ENCODE measurements at places on chromosomes 12 and 14.

GRCh38 chr14:27056586-27056985 lies 458.8 kb upstream of the NOVA1 start:
- DNase-seq = no peak

DNA sequence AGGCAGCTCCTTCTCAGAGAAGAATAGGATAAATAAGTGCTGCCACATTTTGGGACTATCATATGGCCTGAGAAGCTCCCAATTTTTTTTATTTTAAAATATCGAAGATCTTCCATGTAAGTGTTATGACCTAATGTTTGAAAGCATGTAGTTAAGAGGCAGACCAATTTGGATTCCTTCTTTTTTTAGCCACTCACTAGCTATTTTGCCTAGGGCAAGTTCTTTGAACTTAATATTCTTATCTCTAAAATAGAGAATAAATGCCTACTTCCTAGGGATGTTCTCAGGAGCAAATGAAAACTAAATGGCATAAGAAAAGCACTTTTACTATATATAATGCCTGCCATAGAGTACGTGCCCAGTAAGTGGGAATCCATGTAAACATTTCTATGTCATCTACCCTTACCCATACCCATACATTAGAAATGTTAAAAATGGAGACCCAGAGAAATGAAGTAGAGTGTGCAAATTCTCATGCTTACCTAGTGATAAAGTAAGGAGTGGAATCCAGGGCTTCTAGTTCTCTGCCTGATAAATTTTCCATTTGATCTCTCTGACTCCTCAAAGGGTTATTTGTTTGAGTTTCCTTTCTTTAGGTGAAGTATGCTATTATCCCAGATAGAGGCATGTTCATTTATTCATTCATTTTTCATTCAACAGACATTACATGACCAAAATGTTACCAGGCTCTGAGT lies 148.3 kb downstream of the TGFB3 start:
- DNase-seq = no peak

GRCh38 chr14:104320611-104321086 lies 182.3 kb downstream of the KIF26A start:
- no peak for DNase-seq

DNA sequence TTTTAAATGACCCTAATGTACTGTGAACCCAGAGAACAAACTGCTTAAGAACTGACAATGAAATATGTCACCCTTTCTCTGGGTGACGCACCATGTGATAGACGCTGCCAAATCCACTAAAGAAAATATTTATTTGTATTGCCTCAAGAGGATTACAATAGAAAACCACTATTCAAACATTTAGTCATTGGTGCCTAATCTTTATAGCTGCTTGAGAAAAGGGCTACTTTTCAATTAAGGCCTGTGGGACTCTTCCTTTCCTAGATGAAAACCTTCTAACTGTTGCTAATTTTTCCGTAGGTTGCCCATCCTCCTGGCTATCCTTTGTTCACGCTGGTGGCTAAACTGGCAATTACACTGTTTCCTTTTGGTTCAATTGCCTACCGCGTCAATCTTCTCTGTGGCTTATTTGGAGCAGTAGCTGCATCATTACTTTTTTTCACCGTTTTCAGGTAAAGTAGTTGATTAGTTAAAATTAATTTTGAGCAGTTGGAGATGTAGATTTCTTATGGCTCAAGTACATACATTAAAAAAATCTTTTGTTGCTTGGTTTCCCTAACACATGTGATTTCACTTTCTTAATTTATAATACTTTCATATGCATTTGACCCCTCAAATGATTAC lies 6.0 kb downstream of the TMEM260 start:
- DNase-seq = no peak

DNA sequence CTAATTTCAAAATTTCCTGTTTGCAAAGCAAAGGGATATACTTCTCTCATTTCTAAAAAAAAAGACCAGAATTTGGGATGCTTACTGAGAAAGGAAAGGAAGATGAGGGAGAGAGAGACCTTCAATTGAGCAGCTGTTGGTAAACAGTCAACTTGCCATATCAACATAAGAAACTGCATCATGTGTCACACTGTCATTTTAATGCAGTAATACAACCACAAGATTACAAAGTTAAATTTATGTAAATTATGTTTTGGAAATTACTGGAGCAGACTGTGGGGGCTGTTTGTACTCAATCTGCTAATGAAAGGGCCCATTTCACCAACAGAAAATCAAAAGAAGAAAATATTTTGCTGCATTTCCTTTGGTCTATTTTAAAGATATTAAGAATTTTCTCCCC lies 370.4 kb upstream of the TMPO start:
- no peak for DNase-seq

DNA sequence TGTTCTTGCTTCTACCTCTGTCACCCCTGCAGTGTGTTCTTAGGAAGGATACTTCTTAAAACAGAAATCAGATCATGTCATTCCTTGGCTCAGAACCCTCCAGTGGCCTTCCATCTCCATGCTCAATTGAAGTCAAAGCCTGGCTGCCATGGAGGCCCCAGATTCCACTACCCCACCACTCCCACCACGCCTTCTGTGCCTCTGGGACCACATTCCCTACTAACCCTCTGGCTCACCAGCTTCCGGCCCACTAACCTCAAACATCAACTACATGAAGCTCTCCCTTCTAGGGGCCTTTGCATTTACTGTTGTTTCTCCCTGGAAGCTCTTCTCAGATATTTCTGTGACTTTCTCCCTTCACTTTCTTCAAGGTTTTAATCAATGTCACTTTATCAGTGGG lies 76.1 kb upstream of the REP15 start:
- DNase-seq = peak; percentile 23

DNA sequence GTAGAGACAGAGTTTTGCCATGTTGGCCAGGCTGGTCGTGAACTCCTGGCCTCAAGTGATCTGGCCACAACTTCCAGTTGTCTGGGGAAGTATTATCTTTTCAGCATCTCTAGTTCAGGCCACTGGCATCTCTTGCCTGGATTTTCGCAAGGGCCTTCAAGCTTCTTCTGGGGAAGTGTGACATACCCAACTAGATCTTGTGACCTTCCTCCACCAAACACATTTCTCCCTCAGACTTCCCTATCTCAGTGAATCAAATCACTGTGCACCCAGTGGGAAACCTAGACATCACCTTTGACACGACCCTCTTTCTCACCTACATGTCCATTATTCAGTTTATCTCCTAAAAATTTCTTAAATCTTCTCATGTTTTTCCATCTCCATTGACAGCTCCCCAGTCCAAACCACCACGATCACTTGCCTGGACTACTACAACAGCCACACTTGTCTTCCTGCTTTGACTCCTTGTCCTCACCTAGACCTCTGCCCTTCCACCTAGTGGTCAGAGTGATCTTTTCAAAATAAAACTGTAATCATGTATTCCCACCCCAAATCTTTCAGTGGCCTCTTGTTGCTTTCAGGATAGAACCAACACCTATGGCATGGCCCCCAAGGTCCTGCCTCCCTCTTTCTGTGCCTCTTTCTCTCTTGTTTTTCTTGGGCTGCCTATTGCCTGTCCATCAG lies 3.3 kb downstream of the EEF1AKMT3 start:
- no peak for DNase-seq

DNA sequence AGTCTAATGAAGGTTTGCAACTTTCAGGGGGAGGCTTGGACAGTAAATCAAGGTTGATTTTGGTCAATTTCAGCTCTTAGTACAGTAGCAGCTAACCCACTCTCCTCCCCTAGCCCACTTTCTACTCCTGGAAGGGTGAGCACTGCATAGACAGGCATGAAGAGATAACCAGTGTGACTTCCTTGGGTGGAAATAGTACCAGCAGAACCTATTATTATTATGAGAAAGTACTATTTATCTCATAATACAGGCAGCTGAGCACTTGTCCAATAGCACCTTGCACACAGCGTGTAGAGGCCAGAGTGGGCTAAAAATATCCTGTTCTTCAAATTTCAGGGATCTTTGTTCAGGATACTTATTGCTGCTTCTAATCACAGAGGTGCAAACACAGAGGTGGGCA lies 96.2 kb upstream of the FKBP4 start:
- DNase-seq = no peak

- DNase-seq = no peak
Measured at GRCh38 chr14:78157494-78158437, 12.4 kb upstream of the NRXN3 start.

DNA sequence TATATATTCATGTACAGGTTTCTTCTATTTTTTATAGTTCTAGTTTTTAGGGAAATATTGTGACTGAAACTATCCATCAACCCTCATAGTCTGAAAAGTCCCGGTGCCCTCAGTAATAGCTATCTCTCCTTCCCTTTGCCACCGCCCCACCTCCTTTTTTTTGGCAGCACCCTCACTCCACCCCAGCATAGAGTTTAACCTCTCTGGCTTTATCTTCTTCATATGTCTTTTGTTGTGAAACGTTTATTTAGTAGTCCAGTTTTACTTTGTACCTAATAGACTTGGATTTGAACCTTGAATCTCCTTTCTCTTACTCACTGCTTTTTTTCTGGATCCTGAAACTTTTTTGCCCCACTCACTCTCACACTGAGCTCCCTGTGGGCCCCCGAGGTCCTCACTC lies 109.5 kb downstream of the BBS10 start:
- DNase-seq = no peak

DNA sequence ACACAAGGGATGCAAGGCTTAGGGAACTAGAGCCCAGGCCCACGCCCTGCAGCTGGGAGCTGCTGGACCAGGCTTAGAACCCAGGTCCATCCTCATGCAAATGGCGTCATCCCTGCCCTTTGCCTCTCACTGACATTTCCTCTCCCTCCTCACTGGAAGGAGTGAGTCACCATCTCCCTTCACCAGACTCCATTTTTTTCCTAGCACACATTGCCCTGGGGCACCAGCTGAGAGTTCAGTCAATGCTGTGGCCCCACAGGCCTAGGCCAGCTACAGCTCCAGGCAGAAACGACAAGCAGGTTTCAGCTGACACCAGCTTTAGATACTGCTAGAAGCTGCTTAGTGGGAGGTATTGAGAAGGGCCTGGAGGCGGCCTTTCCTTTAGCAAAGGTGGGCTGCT lies 98.9 kb downstream of the RIMBP2 start:
- no peak for DNase-seq

- DNase-seq = peak; percentile 61
Measured at GRCh38 chr12:43112101-43112920, 439.7 kb downstream of the ADAMTS20 start.

GRCh38 chr14:94880106-94880505 lies 110.2 kb upstream of the GSC start:
- DNase-seq = no peak

DNA sequence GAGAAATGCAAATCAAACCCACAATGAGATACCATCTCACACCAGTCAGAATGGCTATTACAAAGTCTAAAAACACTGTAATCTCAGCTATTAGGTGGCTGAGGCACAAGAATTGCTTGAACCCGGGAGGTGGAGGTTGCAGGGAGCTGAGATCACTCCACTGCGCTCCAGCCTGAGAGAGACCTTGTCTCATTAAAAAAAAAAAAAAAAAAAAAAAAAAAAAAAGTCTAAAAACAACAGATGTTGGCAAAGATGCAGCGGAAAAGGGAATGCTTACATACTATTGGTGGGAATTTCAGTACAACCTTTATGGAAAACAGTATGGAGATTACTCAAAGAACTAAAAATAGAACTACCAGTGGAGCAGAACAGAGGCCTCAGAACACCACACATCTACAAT lies 19.0 kb upstream of the ATF7 start:
- DNase-seq = no peak

- no peak for DNase-seq
Measured at GRCh38 chr14:80776657-80777056, 164.9 kb downstream of the CEP128 start.

DNA sequence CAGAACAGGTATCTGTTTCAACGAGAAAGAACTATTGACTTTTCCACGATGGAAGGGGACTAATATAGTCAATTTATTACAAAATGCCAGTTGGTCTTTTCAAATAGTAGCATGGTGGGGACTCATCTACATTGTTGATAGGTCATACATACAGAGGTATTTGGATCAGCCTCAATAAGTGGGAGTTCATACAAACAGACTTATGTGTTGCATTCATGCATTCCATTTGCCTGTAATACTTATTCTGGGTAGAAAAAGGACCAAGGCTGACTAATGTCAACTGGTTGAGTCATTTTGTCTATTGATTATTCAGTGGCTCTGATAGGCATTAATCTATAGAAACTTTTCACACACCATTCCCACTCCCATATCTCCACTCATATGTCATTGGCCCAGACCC lies 41.5 kb upstream of the GLIPR1 start:
- DNase-seq = no peak

- DNase-seq = no peak
Measured at GRCh38 chr12:114732426-114733030, 48.6 kb upstream of the TBX3 start.

GRCh38 chr14:50333014-50333509 lies 20.9 kb downstream of the DMAC2L start:
- no peak for DNase-seq

DNA sequence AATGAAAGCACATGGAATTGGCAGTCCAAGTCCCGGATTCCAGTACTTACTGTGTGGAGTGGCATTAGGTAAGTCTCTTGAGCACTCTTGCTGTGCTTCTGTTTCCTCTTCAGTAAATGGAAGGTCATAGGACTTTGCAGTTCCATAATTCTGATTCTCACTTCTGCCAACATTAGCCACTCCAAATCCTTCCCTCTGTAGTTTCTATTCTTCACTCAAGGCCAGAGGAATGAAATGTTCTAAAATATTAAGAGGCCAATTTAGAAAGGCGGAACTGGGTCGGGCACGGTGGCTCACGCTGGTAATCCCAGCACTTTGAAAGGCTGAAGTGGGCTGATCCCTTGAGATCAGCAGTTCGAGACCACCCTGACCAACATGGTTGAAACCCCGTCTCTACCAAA lies 19.8 kb upstream of the SLC5A8 start:
- no peak for DNase-seq

DNA sequence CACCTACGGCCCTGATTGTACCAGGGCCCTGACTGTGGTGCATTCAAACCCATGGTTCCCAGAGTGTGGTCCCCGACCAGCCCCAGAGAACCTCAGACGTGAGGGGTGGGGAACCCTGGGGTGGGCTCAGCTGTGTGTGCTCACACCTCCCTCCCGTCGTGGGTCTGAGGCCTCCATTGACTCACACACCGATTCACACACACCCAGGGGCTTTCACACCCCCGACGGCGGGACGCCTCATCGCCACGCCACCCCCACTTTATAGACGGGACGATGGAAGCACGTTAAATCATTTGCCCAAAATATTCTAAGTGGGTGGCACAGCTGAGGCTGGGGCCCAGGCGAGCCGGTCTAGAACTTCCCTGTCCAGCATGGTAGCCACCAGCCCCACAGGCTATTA lies 3.4 kb upstream of the FBRSL1 start:
- no peak for DNase-seq

GRCh38 chr12:16359512-16360491 lies 12.4 kb downstream of the MGST1 start:
- peak; percentile 36 for DNase-seq

- no peak for DNase-seq
Measured at GRCh38 chr12:47741340-47741703, 16.0 kb upstream of the ENDOU start.

GRCh38 chr12:56028511-56029165 lies 7.8 kb downstream of the IKZF4 start:
- no peak for DNase-seq

- no peak for DNase-seq
Measured at GRCh38 chr12:48774516-48774915, 14.4 kb downstream of the ADCY6 start.

GRCh38 chr12:125552295-125552694 lies 487.1 kb downstream of the AACS start:
- no peak for DNase-seq
